ENCODE measurements at places on chromosomes 1 and 21. TPM values are rescaled to one million over a fixed set of nuclear protein-coding genes. Genes with fewer than 3 reads are reported as not detected.

Gene CHIA
- total RNA-seq = under 0.01 TPM

Gene S100A7A
- not detected for total RNA-seq

Gene PADI3
- not detected for total RNA-seq

Gene PDZK1IP1
- 3.6 TPM for total RNA-seq

Gene OPTC
- not detected for total RNA-seq

Gene RHD
- 1.2 TPM for total RNA-seq
